ENCODE measurements at places on chromosomes 7 and 10.

DNA sequence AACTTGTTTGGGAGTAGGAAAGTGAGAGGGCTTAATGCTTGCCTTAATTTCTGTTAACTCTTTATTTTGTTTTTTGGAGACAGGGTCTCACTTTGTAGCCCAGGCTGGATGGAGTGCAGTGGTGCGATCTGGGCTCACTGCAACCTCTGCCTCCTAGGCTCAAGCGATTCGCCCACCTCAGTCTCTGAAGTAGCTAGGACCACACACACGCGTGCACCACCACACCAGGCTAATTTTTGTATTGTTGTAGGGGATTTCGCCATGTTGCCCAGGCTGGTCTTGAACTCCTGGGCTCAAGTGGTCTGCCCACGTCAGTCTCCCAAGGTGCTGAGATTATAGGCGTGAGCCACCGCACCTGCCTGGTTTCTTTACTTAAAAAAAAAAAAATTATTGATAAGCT lies 1.9 kb downstream of the PPP2R2D start:
- DNase-seq: no peak

DNA sequence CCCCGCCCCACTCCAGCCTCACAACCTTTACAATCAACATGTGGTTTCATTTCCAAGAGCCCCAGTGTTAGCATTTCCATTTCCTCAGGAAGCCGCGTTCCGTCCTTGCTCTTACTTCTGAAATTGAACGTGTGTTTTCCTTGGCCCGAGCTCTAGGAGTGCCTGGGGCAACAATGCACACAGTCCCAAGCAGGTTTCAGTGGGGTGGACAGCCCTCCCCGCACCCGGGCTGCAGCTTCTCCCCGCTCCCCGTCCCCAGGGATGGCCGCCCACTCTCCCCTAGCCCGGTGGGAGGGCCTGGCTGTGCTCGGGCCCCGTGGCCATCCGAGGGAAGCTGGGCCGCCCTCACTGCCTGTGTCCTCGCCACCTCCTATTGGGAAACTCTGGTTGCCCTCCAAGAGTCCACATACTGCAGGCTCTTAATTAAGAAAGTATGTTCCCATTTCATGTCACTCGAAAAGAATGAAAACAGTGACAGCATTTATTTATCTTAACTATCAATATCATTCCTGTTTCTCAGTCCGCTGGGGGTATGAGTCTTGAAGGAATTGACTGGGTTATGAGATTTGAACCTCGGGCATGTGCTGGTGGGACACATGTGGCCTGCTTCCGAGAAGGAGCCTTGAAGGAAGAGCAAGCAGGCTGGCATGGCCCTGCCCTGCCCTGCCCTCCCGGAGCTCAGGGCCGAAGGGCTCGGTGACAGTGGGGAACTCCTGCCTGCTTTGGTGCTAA lies 163.8 kb downstream of the GRK5 start:
- no peak for DNase-seq

GRCh38 chr7:2965301-2965700 lies 78.4 kb downstream of the CARD11 start:
- no peak for DNase-seq

DNA sequence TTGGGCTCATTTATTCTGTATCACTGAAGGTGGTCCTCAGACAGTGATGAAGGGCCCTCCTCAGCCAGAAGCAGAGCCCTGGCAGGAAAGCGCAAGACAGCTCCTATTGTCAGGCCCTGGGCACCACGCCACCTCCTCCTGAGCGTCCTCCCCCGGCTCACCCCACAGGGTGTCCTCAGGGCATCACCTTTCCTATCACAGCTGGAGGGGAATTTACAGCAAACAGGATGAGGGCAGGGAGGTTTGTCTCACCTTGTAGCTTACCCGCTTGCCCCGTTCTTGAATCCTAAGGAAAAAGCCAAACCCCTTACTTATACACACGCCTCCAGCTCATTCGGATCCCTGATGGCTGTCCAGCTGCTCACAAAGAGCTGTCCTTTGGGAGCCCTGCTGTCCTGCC lies 50.2 kb upstream of the LANCL2 start:
- DNase-seq: no peak

- DNase-seq: no peak
These were observed 133.1 kb downstream of the BBS9 start for GRCh38 chr7:33262476-33262875.

DNA sequence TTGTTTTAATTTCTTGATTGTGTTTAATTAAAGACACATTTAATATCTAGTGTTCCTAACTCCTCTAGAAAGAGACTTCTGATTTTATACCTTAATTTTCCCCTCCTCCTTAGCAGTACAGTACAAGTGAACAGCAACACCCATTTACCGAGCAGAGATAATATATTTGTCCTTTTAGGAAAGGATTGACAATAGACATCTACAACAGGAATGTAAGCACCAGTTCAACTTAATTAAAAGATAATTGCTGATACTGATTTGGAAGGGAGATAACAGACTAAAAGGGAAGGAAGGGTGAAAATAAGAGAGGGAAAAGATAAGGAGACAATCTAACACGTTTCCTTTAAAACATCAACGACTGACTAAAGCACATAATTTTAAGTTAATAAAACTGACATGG lies 119.3 kb downstream of the SRPK2 start:
- DNase-seq: no peak

GRCh38 chr10:132883391-132883881 lies 58.9 kb downstream of the CFAP46 start:
- no peak for DNase-seq

- no peak for DNase-seq
These were observed 722.6 kb downstream of the GATA3 start for GRCh38 chr10:8776926-8777622.

- no peak for DNase-seq
These were observed 304.2 kb downstream of the RPS24 start for GRCh38 chr10:78337646-78338391.

- no peak for DNase-seq
These were observed 2.5 kb downstream of the CCDC6 start for GRCh38 chr10:59903871-59904270.

DNA sequence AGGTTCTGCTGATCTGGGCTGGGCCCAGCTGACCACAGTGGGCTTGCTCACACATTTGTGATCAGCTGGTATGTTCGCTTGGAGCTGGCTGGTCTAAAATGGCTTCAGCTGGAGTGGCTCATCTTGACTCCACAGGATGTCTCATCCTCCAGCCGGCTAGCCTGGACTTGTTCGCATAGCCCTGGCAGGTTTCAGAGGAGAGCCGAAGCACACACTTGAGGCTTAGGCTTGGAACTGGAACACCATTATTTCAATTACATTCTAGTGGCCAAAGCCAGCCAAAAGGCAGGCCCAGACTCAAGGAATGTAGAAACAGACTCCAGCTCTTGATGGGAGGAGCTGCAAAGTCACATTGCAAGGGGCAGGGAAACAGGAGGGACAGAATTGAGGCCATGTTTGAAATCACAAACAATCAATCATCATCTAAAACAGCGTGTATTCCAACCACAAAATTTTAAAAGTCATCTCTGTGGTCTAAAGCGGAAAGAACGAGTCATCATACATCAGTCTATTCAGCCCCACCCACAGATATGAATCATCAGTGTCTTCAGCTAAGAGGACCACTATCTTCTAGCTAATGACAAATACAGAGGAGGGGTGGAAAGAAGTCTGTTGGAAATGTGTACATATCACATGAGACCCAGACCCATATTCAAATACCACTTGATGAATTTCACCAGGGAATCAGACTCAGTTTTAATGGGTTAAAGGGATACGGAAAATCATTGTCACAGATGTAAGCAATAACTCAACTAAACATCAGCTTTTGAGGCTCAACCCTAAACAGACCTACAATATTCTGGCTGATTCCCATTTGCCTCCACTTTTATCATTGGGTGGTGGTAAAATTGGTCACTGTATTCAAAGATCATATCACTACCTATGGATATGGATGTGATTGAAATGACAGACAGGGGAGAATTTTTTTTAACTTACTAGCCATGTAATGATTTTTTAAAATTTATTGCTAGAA lies 139.0 kb upstream of the MKLN1 start:
- no peak for DNase-seq
